ENCODE measurements at places on chromosomes 16 and 17.

- DNase-seq: no peak
These were observed 4.9 kb downstream of the KDM8 start for GRCh38 chr16:27208081-27208680.

- DNase-seq: peak; percentile 25
These were observed 12.0 kb downstream of the TBC1D24 start for GRCh38 chr16:2486645-2487516.

GRCh38 chr17:79251824-79252223 lies 177.2 kb downstream of the ENGASE start:
- no peak for DNase-seq

DNA sequence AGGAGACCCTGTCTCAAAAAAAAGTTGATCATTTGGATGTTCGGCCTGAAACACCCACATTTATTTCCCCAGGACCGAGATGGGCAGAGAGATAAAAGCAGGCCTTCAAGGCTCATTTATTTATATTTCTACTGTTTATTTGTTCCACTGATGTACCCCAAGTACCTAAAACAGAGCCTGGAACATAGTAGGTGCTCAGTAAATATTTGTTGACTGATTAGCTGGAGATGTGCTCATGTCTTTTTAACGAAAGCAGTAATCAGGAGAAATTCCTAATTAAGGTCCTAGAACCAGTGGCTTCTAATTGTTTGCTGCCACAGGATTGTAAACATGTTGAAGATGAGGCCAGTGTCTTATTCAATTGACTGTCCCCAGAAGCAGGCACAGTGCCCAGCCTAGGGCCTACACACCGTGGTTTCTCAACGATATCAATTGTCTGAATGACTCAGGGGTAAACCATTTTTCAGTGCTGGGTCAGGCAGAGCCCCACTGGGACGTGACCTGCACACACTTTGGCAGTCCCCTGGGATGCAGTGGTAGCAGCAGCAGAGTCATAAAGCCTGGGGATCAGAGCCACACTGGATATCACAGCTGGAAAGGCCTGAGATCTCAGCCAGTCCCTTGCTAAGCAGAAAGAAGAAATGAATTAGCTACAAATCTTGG lies 34.8 kb downstream of the SOST start:
- peak; percentile 95 for DNase-seq

DNA sequence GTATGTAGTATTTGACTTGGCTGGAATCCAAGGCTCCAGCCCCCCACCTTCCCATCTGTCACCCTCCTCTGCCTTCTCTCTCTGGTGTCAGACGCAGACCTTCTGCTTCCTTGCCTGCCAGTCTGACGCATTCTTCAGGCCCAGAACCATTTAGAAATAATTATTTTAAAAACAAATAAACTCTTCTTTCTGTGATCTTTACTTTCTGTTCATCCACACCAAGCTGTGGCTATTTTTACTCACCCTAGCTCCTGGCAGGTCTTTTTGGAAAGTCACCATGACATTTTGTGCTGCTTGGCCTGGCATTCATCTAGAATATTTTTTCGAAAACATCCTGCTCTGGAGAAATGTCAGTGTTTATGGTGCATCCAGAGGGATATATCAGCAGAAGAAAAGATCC lies 330.7 kb upstream of the ASIC2 start:
- DNase-seq: no peak

- DNase-seq: no peak
These were observed 9.7 kb downstream of the ZNHIT3 start for GRCh38 chr17:36496018-36496789.

DNA sequence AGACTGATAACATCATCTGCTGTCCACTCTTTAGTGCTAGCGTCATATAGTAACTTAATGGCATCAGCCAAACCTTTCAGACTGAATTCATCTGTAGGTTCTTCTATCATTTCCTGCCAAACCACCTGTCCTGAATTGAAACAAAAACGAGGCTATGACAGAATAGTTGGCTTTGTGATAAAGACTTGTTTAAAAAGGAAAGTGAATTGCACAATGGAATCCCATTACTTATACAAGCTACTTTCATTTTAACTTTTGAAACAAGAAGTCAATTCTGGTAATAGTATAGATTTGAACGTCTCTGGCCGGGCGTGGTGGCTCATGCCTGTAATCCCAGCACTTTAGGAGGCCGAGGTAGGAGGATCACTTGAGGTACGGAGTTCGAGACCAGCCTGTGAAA lies 18.2 kb downstream of the LASP1NB start:
- no peak for DNase-seq

- peak; percentile 15 for DNase-seq
These were observed 447.3 kb downstream of the HS3ST3B1 start for GRCh38 chr17:14748036-14748710.

Data from fibroblast of skin of back (primary cell).